ENCODE measurements at places on chromosomes 2 and 18.

GRCh38 chr2:173630425-173631126, 275.9 kb downstream of the CDCA7 start:
- DNase-seq = no peak

- DNase-seq = no peak
Observed at GRCh38 chr2:224532441-224532840, 52.7 kb downstream of the CUL3 start.

DNA sequence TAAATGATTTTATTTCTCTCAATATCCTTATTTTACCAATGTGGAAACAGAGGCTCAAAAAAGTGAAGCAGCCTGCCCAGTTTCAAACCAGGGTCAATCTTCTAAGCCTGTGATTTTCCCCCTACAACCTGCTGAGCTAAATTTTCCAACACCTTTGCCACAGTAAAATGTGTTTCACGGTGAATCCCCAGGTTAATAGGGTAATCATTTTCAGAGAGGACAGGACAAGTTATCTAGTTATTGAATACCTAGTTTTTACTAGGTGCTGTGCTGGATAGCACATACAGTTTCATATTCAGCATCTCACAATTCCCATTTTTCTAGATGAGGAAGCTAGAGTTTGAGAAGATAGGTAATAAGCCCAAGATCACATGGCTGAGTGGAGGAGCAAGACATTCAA, 236.6 kb downstream of the PTH2R start:
- no peak for DNase-seq

- DNase-seq = no peak
Observed at GRCh38 chr18:12254136-12254819, at the start of gene CIDEA. TSS of gene CIDEA (plus strand) at chr18:12254361. CDS start at chr18:12254384, 23 bp downstream.

DNA sequence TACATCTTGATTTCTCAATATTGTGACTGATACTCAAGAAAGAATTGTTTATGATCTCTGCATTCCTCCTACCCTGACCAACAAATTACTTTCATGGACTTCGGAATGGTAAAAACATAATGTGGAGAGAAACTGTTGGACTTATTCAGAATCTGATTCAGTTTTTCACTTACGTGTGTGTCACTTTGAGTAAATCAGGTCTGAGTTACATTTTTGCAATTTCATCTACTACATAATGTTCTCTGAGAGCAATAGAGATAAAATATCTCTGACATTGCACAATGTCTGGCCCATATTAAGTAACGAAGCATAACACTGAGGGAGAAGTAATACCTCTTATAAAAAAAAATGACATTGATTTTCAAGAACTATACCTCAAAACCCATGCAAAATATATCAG, 1337.9 kb upstream of the CHAC2 start:
- DNase-seq = no peak

GRCh38 chr2:217836901-217837491, 165.8 kb downstream of the TNS1 start:
- DNase-seq = no peak

DNA sequence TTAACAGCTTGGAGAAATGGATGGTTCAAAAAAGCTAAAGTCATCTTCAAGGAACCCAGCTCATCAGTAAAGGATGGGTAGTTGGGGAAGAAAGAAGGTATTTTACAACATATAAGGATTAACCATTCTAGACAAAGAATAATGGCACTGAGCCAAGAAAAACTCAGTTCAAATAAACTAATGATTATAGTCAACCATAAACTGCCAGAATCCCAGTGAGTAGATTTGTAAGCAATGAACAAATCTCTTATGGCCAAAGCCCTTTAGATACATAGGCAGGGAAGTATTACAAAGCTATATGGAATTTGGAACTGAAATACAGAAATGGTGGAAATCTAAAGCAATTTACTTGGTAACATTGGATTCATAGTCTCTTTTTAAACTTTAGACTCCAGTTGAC, 92.4 kb upstream of the ZFP36L2 start:
- no peak for DNase-seq

- DNase-seq = no peak
Observed at GRCh38 chr2:54416166-54416813, 39.8 kb upstream of the SPTBN1 start.

GRCh38 chr2:187369471-187369870, 78.6 kb downstream of the CALCRL start:
- DNase-seq = no peak

DNA sequence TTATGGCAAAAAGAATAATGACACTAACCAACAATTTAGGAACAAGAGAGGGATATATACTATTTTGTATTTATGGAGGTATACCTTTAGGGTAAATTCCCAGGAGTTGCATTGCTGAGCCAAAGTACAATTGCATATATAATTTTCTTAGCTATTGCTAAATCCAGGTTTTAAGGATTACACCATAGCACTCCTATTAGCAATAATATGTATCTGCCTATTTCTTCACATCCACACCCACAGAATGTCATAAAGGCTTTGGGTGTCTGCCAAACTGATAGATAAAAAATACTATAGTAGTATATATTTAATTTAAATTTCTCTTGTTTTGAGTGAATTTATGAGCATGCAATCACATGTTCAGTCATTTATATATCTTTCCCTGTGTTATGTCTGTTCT, 11.5 kb upstream of the SERPINB13 start:
- no peak for DNase-seq

DNA sequence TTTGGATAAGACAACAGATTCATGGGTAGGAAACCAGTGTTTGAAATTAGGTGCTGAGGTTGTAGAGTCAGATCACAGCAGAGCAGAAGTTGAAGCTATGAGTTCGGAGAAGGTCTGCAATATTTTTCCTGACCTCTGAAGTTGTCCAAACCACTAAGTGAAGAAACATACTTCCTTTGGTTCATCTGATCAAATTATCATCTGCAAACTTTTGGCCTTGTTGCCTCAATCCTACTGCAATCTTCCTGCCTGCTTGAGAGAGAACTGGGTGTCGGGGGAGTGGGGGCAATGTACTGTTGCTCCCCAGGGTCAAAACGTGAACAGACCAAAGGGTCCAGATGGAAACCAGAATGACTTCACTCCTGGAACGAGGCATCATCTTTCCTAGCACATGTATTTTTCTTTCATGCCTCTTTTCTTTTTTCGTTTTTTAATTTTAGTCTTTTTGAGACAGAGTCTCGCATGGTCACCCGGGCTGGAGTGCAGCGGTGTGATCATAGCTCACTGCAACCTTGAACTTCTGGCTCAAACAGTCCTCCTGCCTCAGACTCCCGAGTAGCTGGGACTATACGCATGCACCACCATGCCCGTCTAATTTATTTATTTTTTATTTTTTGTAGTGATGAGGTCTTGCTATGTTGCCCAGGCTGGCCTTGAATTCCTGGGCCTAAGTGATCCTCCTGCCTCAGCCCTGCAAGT, 42.7 kb downstream of the RAB31 start:
- DNase-seq = no peak

DNA sequence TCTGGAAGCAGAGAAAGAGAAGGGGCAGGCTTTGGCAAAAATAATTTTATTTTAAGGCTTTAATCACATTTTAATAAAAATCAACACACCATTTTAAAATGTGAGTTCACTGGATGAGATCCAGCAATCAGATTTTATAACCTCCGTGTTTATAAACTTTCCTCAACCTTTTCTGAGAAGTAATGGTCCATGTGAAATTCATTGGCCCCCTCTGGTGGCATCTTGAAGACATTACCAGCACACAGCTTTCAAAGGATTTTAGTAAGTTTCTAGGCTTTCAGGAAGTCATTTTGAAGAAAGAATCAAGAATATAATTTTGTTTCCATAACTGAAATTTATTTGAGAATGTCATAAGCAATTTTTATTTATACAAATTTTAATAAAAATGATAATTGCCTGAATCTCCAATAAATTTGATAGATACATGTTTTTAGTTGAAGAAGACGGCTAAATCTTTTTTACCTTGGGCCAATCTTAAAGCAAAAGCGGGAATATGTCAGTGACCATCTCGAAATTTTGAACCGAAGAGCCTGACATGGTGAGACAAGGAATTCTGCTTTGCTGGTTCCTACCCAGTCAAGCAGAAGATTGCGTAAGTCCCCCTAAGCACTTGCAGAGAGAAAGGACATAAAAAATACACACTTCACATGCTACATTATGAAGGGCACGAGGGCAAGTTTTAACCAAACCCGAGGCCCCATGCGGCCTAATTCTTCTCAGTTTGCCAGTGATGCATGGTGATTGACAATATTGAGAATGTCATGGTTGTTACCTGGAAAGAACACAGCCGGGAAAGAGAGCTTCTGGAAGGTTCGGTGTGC, 128.4 kb upstream of the CBLN2 start:
- DNase-seq = no peak

DNA sequence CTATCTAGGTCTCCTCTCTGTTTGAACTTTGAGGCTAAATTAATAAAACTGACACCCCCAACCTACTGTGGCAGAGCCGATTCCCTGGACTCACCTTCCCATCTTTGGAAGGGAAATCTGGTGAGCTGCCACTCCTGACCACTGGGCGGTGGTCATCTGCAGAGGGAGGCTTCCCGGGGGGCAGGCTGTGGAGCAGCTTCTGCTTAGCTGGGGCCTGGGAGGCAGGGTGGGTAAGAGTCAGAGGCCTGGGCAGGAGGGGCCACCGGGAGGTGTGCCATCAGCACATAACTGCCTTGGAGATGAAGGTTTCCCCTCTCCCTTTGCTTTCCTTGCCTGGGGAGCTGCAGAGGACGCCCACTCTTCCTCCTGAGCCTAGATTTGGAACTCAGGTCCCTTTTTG, 2.3 kb upstream of the NPPC start:
- no peak for DNase-seq

DNA sequence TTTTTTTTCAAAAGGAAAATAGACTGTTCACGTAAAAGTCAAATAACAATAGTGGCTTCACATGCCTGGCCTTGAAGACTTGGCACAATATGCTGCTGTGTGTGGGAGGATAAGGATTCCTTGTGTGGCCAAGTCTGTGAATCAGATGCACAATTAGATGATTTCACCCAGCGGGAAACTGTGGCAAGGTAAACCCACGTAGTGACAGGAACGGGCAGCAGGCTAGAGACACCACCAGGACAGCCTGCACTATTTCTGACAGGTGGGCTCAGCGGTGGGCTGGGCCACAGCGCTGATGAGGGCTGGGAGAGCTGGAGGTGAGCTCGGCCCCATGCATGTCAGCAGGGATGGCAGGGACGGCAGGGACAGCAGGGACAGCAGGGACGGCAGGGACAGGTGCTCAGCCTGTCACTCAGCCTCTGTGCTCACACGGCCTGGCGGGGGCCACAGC, 21.6 kb downstream of the SNORC start:
- no peak for DNase-seq

- DNase-seq = no peak
Observed at GRCh38 chr2:104344985-104345384, 508.9 kb upstream of the POU3F3 start.

DNA sequence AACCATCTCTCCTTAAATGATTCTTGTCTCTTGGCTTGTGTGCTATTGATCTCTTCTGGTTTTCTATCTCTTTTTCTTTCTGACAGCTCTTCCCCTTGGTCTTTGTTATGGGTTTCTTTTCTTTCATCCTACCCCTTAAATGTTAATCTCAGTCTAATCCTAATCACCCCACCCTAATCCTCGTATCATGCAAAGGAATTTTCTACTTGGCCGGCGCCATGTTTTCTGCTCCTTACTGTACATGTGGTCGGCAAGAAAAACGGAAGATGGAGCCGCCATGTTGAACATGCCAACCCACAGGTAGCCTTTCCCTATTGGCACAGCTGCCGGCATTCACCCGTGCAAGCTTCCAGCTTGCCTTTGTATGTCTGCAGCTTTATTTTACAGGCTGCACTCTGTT, 61.8 kb upstream of the VPS54 start:
- DNase-seq = no peak

DNA sequence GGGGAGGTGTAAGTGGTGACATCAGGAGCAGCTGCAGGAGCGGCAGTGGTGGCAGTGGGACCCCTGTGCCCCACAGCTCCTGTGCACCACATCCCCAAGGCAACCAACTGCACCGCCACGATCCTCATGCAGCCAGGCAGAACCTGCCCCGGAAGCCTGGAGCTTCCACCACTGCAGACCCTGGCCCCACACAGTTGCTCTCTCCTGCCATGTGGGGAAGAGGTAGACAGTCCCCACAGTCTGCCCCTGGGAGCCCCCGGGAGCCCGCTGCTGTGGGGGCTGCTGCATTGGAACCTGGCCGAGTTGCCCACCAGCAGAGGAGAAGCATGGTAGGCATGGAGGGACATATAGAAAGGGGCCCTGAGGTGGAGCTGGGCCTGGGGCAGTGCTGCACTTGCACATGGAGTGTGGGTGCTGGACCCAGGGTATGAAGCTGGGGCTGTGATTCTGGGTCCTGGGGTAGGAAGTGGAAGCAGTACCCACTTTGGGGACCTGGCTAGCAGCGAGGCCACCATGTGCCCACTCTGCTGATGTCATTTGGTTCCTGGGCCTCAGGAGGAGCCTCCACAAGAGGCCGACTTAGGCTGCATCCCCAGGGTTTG, 623.3 kb upstream of the LRRTM4 start:
- DNase-seq = no peak

GRCh38 chr2:240391111-240392051, 44.1 kb upstream of the GPC1 start:
- no peak for DNase-seq

DNA sequence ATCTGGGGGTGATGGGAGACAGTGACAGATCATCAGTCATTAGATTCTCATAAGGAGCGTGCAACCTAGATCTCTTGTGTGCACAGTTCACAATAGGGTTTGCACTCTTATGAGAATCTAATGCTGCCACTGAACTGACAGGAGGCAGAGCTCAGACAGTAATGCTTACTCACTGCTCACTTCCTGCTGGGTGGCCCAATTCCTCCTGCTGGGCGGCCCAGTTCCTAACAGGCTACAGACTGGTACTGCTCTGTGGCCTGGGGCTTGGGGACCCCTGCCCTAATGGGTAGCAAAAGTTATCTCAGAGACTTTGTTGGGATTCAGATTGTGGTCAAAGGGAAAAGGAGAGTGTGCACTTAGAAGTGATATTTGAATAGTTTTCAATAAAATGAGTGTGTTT, 840.1 kb upstream of the ID2 start:
- no peak for DNase-seq

DNA sequence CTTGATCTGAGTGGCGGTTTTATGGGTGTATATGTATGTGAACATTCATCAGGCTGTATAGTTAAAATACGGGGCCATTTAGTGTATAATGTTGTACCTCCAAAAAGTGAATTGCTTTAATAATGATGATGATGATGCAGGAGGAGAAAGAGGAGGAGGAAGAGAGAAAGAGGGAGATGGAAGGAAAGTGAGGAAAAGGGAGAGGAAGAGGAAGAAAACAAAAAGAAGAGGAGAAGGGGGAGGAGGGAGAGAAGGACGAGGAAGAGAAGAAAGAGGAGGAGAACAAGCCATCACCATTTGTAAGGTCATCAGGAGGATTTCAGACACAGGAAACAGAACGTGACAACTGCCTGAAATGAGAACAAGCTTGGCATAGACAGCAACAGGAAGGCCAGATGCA, 168.4 kb upstream of the NCKAP5 start:
- DNase-seq = no peak

GRCh38 chr2:36337354-36337753, 18.2 kb upstream of the CRIM1 start:
- DNase-seq = no peak

GRCh38 chr2:162116352-162116751, 35.7 kb downstream of the GCG start:
- no peak for DNase-seq

Data from cortex of kidney (tissue), 1 donor.